SK-N-MC (cell line): ENCODE measurements at places on chromosomes 1 and 21.

DNA sequence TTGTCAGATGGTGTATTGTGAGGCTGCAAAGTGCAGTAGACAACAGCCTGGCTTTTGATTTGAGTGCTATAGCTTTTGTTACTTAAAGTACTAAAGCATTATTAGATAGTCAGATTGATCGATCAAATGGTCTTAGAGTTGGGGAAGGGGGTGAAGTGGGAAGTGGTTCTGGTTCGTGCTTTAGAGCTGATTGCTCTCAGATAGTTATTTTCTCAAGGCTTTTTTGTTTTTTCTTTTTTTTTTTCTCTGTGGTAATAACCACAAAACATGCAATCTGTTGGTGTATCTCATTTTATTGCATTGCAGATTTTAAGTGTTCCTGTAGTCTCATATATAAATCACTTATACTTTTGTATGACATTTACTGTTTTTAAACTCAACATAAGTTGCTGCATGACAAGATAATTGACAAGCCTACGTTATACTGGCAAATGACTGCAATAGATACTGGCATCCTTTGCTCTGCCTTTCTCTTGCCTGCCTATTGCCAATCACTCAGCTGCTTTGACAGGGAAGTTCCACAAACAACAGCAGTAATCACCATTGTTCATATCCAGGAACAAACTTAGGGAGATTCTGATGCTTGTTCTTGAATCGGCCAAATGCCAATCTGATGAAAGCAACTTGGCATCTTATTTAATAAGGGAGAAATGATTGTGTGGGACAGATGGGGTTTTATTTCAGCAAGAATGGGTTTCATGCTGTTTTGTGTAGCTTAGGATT lies 125.0 kb upstream of the B3GALT2 start:
- DNase-seq: no peak

- DNase-seq: no peak
Measured at GRCh38 chr1:167503626-167504466, 14.5 kb downstream of the CD247 start.

DNA sequence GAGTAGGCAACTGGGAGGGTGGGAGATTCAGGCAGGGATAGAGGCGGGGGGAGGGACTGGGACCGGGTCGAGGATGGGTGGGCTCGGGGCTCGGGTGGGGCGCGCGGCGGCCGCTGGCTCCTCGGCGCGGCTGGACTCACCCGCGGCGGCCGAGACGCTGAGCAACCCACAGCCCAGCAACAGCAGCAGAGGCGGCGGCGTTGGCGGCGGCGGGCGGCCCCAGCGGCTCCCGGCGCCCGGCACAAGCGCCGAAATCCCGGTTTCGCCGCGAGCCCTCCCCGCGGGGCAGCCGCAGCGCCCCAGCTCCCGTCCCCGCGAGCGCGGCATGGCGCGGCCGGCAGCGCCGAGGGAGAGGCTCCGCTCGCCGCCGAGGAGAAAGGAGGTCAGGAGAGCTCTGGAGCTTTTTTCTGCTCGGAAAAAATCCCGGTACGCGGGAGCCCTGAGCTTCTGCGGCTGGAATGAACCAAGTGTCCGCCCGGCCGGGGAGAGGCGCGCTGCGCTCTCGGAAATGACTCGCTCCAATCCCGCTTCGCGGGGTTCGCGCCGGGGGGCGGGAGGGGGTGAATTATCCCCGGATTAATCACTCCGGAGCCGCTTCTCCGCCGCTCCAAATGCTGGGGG lies at the start of gene CSMD2:
TSS of gene CSMD2 (minus strand) at position 460 of the 621 bp plus-strand sequence. CDS start at position 327, 133 bp downstream.
- DNase-seq: no peak

DNA sequence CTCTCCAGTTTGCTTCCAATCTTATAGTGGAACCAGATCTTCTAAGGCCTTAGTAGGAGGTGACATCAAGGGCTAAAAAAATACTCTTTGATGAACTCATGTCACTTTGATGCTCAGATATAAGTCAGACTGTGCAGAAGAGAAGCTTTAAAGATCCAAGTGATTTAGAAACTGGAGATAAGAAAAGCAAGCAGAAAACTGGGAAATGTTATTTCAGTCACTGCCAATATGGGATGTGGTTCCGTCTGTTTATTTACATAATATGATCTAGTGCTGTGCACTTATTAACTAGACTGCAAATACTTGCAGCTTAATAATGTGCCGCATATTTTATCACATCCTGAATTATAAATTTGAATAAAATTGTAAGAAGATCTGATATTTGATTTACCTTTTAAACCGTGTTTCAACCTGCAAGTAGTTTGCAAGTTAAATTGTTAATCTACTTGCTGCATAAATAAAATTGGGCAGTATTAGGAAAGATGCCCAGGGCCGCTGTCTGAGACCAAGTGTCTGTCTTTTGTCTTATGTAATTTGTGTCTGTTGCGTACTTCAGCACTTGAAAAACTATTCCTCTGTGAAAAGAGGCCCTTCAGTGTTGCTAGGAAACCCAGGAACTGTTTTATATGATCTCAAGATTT lies 29.6 kb downstream of the CXADR start:
- DNase-seq: no peak

DNA sequence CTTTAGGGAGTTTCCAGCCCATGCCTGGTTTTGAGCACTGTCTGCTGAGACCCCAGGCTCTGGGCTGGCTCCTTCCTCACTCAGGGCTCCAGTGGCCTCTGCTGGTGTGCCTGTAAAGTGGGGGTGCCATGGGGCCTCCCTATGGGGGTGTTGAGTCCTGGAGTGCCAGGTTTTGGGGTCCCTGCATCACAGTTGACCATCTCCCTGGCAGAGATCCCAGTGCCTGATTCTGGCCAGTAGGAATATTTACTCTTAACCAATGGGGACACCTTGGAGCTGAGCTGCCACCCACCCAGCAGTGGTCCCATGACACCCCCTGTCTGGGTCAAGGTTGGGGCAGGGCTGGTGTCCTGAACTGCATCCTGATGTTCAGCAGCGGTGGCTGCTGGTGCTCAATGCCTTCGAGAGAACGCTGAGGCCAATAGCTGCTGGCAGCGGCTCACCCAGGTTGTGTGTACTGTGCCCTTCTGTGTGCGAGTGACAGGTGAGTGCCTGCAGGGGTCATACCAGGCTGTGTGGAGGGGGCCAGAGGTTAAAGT lies 9.6 kb upstream of the ZNF669 start:
- DNase-seq: no peak

DNA sequence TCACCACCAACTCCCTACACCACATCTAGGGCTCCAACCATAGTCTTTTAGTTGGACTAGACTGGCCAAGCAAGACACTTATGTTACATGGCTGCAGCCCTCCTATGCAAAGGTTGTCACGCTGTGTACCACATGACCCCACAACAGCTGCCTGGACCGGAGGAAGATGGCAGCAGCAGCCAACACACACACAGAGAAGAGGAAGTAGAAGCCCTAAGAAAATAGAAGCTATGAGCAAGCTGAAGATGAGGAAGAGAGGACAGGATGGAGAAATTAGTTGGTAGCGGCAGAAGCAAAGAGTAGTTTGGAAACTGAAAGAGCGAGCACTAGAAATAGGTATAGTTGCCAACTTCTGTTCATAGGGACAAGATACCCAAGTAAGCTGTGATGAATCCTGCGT lies 60.8 kb upstream of the RALGPS2 start:
- DNase-seq: no peak

DNA sequence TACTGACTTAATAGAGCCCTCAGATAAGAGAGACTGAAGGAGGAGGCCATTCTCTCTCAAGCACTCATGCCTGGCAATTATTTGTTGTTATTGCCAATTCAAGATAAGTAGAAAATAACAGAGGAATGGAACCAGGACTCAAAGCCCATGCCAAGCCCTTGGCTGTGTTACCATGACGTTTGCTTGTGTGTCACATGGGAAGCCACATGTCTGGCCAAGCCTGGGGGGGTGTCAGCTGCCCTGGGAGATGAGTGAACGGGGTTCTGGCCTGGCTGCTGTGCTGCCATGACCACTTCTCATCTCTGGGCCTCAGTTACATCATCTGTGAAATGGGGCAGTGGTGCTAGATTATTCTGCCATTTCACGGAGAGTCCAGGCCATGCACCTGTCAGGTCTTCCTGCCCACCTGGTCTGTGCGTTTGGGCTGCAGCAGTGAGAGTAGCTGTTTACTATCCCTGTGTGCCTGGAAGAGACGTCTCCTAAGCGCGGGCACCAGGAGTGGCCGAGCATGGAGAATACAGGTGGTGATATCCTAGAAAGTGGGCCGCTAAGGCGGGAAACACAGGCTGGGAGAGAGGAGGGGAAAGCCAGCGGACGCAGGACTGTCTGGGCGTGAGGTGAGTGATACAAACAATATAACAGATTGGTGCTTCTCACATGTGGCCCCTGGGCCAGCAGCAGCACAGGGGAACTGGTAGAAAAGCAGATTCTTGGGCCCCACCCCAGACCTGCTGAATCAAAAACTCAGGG lies 67.8 kb downstream of the MAN1C1 start:
- no peak for DNase-seq

DNA sequence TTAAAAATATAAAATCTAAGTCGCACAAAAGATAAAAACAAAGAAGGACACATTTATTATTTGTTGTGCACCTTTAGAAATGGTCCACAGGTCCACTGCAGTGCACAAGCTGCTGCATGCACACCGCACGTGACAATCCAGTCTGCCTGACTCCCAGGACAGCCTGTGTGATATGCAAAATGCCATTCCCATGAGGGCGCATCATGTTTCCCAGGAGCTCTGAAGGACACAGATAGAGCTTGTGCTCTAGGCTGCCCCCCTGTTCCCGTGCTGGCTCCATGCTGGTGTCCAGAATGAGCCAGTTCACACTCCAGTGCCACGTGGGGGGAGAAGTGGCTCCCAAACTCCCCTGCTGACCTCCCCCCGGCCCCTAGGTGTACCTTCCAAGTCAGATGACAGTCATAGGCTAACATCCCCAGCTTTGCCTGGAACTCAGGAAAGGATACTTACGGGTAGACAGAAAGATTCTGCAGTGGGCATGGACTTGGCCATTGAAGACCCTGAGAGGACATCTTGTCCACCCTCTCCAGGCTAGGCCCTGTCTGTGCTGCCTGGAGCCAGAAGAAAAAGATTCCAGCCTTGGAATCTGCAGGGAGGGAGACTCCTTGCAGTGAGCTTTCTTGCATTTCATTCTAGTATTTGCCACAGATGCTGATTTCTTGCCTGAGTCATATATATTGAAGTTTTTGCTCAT lies 26.3 kb downstream of the RAB7B start:
- no peak for DNase-seq

DNA sequence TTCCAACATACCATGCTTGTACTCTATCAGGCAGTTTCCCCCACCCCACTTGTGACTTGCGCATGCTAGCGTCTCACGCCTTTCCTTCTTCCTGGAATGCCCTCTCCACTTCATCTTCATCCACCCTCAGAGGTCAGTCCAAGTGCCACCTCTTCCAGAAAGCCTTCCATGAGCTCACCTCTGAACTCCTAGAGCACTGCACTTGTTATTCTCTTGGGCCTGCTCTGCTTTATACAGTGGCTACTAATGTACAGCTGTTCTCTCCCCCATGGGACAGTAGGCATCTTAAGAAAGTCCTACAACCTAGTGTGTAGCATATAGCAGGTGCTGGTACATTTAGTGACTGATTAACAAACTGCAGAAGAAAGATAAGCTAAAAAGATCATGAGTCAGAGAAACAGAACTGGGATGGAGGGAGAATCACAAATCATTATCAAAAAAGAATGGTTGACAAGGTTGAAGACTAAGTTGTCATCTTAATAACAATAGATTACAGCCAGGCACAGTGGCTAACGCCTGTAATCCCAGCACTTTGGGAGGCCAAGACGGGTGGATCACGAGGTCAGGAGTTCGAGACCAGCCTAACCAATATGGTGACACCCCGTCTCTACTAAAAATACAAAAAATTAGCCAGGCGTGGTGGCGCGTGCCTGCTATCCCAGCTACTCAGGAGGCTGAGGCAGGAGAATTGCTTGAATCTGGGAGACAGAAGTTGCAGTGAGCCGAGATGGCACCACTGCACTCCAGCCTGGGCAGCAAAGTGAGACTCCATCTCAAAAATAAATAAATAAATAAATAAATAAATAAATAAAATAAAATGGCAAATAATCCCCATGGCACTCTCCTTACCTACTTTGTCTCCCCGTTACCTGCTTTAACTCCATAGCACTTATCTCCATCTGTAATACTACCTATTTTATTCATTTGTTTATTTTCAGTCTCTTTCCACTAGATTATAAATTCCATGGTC lies 16.3 kb upstream of the TSPAN1 start:
- no peak for DNase-seq
